ENCODE measurements at places on chromosomes 2 and 18.

GRCh38 chr18:21858544-21858943 lies 118.0 kb downstream of the MIB1 start:
- DNase-seq = no peak

DNA sequence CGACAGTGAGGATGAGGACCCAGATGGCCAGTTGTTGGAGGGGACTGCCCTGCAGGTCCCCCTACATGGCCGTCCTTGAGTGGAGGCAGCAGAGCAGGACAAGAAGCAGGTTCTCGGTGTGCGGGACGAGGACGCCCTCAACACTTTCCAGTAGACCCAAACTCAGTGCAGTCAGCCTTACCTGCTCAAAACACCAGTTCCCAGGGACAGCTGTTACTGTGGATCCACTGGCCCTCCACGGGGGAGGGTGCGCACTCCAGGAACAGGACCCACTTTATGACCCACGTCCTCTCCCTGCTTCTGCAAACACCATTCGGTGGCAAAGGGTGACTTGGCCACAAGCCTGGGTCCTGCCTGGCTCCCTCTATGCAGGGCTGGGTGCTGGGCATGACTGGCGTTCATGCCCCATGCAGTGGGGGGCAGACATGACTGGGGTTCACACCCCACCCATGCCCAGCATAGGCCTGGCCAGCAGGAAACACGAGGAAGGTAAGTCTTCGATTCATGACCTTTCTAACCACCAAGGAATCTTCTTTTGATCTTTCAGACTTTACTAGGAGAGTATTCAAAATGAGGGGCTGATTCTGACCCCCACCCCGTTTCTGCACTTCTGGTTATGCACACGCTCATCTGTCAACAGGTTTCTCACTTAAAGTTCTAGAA lies 233.7 kb downstream of the HDAC4 start:
- no peak for DNase-seq

DNA sequence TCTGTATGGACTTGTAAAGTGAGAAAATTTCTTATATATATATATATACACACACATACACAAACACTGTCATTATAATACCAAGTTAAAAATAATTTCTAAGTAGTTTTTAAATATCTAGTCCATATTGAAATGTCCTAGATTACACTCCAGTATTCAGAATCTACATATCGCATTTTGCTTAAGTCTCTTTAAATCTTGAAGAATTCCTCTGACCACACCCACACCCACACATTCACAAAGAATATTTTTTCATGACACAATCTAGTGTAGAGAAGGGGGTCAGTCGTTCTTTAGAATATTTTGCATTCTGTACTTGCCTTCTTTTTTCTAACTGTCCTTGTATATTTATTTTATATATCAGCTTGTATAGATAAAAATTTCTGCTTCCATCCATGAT lies 509.7 kb downstream of the CCDC85A start:
- no peak for DNase-seq

DNA sequence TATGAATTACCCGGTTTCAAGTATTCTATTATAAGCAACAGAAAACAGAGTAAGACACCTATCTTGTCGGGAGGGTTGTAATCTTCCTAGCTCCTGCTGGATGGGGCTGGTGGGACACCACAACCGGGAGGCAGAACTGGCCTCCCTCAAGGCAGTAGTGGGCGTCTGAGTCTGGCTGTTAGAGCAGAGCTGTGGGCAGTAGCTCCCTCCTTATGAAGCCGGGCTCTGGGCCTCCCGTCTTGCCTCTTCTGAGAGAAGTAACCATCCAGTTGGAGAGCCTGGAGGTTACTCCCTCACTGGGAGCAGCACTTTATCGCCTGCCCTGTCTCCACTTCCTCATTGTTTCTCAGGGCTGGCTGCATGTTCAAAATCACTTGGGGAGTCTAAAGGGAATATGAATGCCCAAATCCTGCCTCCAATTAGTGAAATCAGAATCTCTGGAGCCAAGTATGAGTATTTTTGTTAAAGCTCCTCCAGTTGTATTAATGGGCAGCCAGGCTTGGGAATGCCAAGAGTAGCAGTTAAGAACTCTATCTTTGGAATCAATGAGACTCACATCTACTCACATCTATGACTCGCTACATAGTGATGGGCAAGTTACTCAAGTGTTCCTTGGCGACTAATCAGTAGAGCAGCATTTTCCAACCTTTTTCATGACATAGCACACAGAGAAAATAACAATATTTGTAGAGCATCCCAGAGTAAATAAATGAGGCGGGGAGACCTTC lies 27.3 kb upstream of the NRP2 start:
- peak; percentile 63 for DNase-seq

DNA sequence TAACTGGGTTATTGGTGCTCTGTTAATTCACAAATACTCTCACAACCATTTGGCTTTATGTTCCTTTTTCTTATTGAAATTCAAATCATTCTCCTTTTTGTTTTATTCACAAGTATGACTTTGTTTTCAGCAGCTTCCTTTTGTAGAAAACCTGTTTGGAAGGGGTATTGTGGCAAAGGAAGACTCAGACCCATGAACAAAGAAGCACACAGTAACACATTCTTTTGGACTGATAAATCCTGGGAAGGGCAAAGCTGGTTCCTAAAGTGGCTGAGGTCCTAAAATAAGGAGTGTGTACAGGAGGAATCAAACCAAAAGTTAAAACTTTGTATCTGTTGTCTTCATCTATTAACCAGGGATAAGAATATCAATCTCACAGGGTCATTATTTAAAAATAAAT lies 374.7 kb upstream of the FIGN start:
- no peak for DNase-seq

- DNase-seq = no peak
These were observed 77.6 kb downstream of the SCN3A start for GRCh38 chr2:165126244-165126643.

DNA sequence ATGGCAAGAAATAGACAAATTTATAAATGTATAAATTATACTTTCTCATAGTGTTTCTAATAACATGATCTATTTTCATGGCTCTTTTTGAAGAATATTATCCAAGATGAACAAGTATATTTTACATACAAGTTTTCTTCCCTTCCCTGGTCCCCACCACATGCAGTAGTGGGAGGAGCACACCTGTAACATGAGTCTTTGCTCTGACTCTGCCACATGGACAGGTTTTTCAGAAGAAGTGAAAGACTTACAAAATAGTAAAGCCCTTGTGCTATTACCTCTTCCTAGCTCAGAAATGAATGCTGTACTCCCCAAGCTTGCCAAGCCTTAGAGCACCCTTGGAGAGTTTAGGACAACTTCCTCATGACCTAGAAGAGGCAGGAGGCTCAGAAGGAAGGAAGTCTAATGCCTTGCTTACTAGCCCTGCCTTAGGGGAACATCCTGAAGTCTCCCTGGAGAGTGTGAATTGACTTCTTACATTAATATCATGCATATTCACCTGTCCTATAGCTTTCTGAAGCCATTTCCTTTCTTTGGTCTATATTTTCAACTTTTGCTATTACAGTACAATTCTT lies 18.4 kb downstream of the MXD1 start:
- no peak for DNase-seq

GRCh38 chr2:133557614-133558013 lies 10.6 kb downstream of the NCKAP5 start:
- DNase-seq = no peak

DNA sequence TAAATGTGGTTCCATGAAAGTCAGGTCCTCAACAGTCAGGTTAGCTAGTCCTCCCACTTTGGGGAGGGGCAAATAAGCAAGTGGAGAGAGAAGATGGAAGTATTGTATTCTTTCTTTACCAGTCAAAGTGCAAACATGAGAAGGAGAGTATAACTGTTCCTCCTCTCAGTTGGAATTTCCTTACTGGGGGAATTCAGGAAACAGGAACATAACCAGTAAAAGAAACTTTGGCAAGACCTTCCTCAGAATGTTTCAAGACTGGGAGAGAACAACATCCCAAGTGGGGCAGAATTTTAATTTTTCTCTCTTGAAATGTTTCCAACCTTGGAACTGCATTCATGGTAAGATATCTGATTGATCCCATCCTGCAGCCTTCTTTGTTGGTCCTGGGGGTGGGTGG lies 552.4 kb upstream of the TNP1 start:
- DNase-seq = no peak

DNA sequence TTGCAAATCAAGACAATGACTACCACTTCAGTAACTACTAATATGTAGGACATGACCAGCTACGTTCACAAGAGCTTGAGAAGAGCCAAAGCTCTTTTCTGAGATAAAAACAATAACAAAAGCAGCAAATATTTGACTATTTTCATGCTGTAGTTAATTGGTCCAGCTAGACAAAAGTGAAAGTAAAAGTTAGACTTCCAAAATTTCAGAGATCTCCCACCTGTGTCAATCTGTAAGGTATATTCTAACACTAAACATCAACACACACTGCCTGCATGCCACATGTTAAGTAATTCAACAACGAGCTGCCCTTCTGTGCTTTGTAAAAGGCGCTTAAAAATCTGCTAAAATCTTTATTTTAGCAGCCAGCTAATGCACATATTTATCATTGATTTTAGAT lies 185.9 kb downstream of the SLC39A10 start:
- DNase-seq = no peak

- no peak for DNase-seq
These were observed 24.6 kb upstream of the NOTO start for GRCh38 chr2:73177645-73178255.

GRCh38 chr18:10020171-10020570 lies 106.4 kb downstream of the VAPA start:
- no peak for DNase-seq

GRCh38 chr2:186484062-186484735 lies 1.9 kb upstream of the ZC3H15 start:
- DNase-seq = no peak

GRCh38 chr2:149765636-149766035 lies 178.1 kb upstream of the MMADHC start:
- no peak for DNase-seq

- no peak for DNase-seq
These were observed 13.5 kb downstream of the GPR39 start for GRCh38 chr2:132429941-132430573.

- DNase-seq = no peak
These were observed 55.3 kb upstream of the SULT1C3 start for GRCh38 chr2:108184419-108184818.

- DNase-seq = peak; percentile 33
These were observed 99.7 kb downstream of the MEP1B start for GRCh38 chr18:32289483-32290075.

DNA sequence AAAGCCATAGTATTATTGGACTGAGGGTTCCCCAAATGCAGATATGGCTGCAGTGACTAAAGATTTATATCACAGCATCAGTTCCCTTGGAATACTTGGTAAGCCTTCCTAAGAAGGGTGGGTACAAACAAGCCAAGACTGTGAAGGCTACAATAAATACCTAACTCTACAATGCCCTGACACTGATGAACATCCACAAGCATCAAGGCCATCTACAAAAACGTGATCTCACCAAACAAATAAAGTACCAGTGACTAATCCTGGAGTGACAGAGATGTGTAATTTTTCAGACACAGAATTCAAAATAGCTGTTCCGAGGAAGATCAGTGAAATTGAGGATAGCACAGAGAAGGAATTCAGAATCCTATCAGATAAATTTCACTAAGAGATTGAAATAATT lies 254.5 kb downstream of the PARD3B start:
- DNase-seq = no peak

GRCh38 chr2:119826370-119826961 lies 66.7 kb downstream of the PTPN4 start:
- DNase-seq = no peak

DNA sequence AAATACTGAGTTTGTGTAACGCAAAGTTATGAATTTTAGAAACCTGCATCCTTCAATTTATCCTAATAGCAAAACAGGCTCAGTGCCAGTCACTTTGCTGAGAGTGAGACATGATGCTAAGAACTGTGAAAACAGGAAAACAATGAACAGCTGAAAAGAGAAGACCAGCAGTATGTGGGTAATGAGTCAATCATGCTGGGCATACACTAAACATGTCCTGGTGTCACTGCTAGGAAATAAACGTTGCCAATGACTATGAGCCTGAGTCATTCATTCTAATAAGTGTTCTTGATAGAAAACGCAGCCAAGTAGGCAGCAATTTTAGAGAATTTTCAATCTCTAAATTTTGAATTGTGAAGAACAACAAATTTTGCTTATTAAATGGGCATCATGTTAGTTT lies 237.3 kb downstream of the GALR1 start:
- DNase-seq = no peak

DNA sequence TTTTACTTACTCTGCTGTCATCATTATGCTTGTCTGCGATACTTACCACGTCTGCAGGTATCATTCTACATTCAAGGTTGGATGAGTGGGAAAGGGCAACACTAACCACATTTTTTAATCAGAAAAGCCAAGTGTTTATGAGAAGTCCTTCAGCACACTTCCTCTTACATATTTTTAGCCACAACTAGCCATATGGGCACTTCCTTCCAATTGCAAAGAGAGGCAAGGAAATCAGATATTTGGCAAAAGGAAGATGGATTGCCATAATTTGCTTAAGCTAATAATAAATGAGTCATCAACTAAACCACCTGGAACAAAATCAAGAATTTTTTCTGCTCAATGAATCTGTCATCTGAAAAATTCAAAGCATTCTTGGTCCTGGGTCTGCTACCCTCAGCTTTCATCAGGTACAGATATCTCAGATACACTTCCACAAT lies 16.7 kb upstream of the MRO start:
- DNase-seq = peak; percentile 94

- DNase-seq = no peak
These were observed 71.9 kb downstream of the CHRNA1 start for GRCh38 chr2:174692256-174692919.

DNA sequence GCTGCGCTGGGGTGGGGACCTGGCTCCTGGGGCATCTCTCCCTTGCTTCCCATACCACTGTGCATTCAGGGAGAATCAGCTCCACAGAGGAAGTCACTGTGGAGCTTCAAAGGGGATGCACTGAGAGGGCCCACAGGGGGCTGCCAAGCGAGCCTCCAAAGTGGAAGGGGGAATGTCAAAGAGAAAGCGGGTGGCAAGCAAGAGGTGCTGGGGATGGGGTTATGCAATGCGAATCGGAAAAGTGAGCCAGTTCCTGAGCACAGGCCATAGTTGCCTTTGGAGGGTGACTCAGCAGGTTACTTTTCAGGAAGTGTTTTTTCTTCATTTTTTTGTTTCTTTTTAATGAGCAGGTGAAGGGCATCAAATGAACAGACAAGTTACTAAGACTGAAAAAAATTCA lies 17.6 kb downstream of the PMAIP1 start:
- peak; percentile 71 for DNase-seq

- no peak for DNase-seq
These were observed 415.2 kb downstream of the NBAS start for GRCh38 chr2:15145919-15146318.

DNA sequence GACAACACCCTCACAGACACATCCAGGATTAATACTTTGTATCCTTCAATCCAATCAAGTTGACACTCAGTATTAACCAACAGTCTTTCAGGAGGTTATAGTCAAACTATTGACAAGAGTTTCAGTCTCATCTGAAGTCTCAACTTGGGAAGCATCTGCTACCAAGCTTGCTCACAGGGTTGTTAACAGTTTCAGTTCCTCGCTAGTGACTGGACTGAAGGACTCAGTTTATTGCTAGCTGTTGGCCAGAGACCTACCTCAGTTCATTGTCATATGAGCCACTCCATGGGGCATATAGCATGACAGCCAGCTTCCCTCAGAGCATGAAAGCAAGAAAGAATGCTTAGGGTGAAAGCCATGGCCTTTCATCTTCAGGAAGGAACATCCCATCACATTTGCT lies 228.6 kb downstream of the EPHA4 start:
- no peak for DNase-seq

GRCh38 chr18:8762968-8763367 lies 57.6 kb downstream of the MTCL1 start:
- no peak for DNase-seq
